Activated CD4-positive, alpha-beta memory T cell treated with anti-CD3 and anti-CD28 coated beads, Interleukin-2, amount 10 ng/mL, durations not matched to agents 7 days and 5 days (primary cell): ENCODE measurements at places on chromosomes 2 and 18. TPM values are rescaled to one million over a fixed set of nuclear protein-coding genes. Genes with fewer than 3 reads are reported as not detected.

GRCh38 chr18:28175930-28176697 is 816 bp downstream of the CDH2 start:
- H3K27ac ChIP-seq: peak overlapping the region; percentile 49
- peaks cover 8% of the 10 kb centered on the region for H3K4me1 ChIP-seq
- peaks cover 10% of the 10 kb centered on the region for H3K36me3 ChIP-seq
- peak overlapping the region; percentile 53 for H3K4me3 ChIP-seq
- peaks cover 36% of the 10 kb centered on the region for H3K27me3 ChIP-seq

DNA sequence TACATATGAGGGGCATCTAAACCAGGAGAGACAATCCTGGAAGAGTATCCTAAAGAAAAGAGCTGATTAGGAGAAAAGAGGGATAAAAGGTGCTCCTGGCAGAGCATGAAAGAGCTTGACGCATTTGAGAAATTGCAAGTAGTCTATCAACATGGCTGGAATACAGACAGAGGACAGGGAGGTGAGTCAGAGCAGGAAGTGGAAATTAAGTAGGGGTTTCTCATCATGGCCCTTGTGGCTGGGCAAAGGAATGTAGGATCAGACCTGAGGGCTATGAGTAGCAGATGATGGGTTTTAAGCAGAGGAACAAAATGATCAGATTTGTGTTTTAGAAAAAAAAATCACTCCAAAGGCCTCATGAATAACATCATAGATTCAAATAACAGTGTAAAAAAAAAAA is 49.2 kb upstream of the UGP2 start:
- no peak overlapping the region for H3K27ac ChIP-seq
- no peaks in the 10 kb centered on the region for H3K36me3 ChIP-seq
- DNase-seq: no peak
- H3K4me1 ChIP-seq: peaks cover 4% of the 10 kb centered on the region
- no peaks in the 10 kb centered on the region for H3K27me3 ChIP-seq

DNA sequence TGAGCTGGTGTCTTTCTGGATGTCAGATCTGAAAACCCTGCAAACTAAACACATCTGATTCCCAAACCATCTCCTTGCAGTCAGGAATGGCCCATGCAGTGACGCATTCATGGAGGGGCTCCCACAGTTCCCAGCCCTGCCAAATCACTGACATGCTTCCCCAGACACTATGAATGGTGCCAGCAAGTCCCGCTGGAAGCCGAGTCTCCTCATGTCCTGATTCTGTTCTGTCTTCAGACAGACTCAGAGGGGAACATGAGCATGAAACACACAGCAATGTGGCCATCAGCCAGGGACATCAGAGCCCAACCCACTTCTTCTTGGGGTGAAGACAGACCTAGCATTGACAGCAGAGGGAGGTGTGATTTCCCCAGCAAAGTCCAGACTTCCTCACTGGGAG is 83.7 kb downstream of the TTC32 start:
- H3K27me3 ChIP-seq: peaks cover 17% of the 10 kb centered on the region
- no peaks in the 10 kb centered on the region for H3K36me3 ChIP-seq
- no peak overlapping the region for H3K4me3 ChIP-seq

- no peak overlapping the region for H3K27ac ChIP-seq
- H3K4me1 ChIP-seq: no peaks in the 10 kb centered on the region
- no peak for DNase-seq
- H3K4me3 ChIP-seq: no peak overlapping the region
Measured at GRCh38 chr2:172813314-172813888, 77.8 kb downstream of the RAPGEF4 start.

DNA sequence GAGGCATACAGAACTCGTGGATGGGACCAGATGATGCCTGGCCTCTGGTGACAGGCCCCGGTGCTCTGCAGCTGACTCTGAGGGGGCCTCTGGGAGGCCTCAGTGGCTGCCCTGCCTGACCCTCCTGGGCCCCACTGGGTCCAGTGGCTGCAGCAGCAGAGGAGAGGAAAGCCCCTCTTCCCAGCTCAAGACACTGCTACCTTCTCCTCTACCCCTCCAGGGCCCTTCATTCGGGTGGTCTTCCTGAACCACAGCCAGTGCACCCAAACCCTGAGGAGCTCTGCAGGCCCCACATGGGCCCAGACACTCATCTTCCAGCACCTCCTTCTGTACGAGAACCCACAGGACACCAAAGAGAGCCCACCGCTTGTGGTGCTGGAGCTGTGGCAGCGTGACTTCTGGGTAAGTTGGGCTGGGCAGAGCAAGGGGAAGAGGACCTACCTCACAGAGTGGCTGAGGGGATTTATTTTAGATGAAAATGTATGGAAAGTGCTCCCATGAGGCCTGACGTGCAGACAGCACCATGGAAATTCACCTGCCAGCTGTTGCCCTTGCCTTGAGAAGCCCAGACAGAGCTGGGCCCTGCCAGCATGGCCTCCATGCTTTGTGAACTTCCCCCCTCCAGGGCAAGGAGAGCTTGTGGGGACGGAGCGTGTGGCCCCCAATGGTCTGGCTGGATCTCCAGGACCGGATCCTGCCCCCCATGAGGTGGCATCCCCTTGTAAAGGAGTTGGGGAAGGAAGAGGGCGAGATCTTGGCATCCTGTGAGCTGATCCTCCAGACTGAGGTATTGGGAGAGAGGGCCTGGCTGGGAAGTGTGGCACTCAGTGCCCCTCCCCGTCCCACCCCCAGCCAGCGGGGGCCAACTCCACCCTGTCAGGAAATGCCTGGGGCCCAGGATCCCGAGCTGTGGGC is 46.3 kb downstream of the LMAN2L start:
- no peak overlapping the region for H3K27ac ChIP-seq
- no peaks in the 10 kb centered on the region for H3K27me3 ChIP-seq
- no peak overlapping the region for H3K4me3 ChIP-seq
- no peak for DNase-seq
- H3K4me1 ChIP-seq: no peaks in the 10 kb centered on the region

- no peak overlapping the region for H3K4me3 ChIP-seq
- H3K36me3 ChIP-seq: no peaks in the 10 kb centered on the region
- H3K27ac ChIP-seq: no peak overlapping the region
- H3K27me3 ChIP-seq: peaks cover under 1% of the 10 kb centered on the region
Measured at GRCh38 chr2:16212321-16212720, 272.0 kb downstream of the MYCN start.

- peaks cover 14% of the 10 kb centered on the region for H3K4me1 ChIP-seq
- no peak overlapping the region for H3K27ac ChIP-seq
- DNase-seq: no peak
- H3K4me3 ChIP-seq: no peak overlapping the region
- peaks cover 18% of the 10 kb centered on the region for H3K36me3 ChIP-seq
- no peaks in the 10 kb centered on the region for H3K27me3 ChIP-seq
Measured at GRCh38 chr2:65277791-65278483, 50.3 kb downstream of the ACTR2 start.

DNA sequence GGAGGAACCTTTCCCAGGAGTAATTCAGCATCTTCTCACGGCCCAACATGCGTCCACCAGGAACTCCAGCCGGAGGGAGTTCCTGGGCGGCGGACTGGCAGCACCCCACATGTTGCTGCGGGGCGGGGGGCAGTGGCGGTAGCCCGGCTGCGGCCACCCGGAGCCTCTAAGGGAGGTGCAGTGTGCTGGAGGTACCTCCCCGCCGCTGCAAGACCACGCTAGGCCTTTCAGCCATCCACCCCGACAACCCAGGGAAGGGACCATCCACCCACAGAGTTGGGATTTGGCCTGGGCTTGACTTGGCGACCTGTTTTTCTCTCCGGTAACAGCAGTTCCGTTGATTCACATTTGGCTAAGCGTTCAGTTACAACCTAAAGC is 625 bp downstream of the LYPD6 start:
- peak overlapping the region; percentile 3 for H3K4me3 ChIP-seq
- peaks cover 6% of the 10 kb centered on the region for H3K4me1 ChIP-seq
- peaks cover 54% of the 10 kb centered on the region for H3K27me3 ChIP-seq
- no peaks in the 10 kb centered on the region for H3K36me3 ChIP-seq
- no peak overlapping the region for H3K27ac ChIP-seq
- no peak for DNase-seq

GRCh38 chr2:48107326-48107925 is 201.1 kb upstream of the FBXO11 start:
- H3K4me3 ChIP-seq: no peak overlapping the region
- no peak overlapping the region for H3K27ac ChIP-seq
- H3K27me3 ChIP-seq: peaks cover 5% of the 10 kb centered on the region

DNA sequence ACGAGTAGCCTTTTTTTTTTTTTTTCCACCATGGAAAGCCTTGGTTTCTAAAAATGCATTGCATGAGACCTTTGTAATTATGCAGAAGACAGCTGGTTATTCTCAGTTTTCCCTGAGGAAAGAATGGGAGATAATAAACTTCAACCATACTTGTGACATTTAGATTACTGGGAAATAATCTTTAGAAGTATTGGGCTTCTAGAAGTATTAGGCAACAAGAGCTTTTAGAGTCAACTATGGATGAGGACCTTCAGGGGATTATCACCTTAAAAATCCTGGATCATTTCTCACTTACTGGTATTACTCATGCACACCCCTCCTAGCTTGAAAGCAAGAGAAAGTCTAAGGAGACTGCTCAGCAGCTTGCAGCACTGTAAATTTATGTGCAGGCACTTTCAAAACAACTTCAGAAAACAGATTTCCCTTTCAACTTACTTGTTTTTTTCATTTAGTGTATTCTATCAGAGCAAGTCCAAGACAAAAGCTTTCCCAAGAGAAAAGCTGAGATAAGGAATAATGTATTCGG is 175.9 kb downstream of the NRXN1 start:
- H3K4me3 ChIP-seq: no peak overlapping the region
- no peaks in the 10 kb centered on the region for H3K27me3 ChIP-seq
- no peaks in the 10 kb centered on the region for H3K4me1 ChIP-seq
- H3K36me3 ChIP-seq: no peaks in the 10 kb centered on the region
- DNase-seq: no peak
- no peak overlapping the region for H3K27ac ChIP-seq

- no peaks in the 10 kb centered on the region for H3K27me3 ChIP-seq
- H3K36me3 ChIP-seq: peaks cover 27% of the 10 kb centered on the region
- DNase-seq: no peak
Measured at GRCh38 chr18:12679183-12679786, 21.4 kb upstream of the SPIRE1 start.

GRCh38 chr18:62069556-62069955 is 117.3 kb downstream of the PIGN start:
- H3K27ac ChIP-seq: no peak overlapping the region
- DNase-seq: no peak
- no peak overlapping the region for H3K4me3 ChIP-seq
- no peaks in the 10 kb centered on the region for H3K36me3 ChIP-seq

REG3G gene
- not detected for total RNA-seq

SERPINB12 gene
- not detected for total RNA-seq

UGT1A5 gene
- total RNA-seq: not detected

PLA2R1 gene
- not detected for total RNA-seq

NT5DC4 gene
- not detected for total RNA-seq

UGT1A9 gene
- total RNA-seq: not detected

EVX2 gene
- not detected for total RNA-seq

MREG gene
- total RNA-seq: 12.6 TPM
